NCI-H1417 (cell line): ENCODE measurements at places on chromosomes 13 and 19.

DNA sequence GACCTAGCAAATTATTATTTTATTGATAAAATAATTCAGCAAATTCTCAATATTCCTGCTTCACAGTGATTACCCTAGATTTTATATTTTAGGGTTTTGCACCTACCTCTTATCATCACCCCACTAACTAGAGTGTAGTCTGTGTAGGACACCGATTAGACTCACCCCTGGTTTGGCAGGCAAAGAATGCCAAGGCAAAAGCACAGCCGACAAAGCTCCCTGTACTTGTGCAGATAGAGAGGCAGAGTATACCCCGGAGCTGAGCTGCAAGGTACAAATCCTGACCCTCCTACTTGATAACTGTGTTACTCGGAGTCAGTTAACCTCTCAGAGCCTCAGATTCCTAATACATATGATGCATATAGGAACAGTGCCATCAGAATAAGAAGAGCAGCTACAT lies 225.7 kb downstream of the ENOX1 start:
- no peak for DNase-seq

DNA sequence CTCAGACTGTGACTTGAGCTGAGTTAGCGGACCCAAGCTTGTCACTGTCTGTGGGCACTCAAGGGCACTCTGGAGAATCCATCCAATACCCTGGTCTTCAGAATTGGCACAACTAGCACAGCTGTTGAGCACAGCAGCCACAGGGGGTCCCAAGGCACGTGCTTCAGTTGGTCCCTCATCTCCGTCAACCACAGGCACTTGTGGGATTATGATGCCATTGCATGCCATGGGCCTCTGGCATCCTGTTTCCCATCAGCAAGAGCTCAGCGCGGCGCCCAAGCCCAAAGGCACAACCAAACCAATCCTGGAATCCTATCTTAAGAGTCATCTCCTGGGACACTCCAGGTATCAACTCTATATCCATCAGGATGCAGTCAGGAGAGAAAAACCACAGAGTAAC lies 3.7 kb upstream of the B3GNT8 start:
- peak; percentile 1 for DNase-seq

- DNase-seq = no peak
Observed at GRCh38 chr13:42996584-42996983, 4.5 kb upstream of the EPSTI1 start.

DNA sequence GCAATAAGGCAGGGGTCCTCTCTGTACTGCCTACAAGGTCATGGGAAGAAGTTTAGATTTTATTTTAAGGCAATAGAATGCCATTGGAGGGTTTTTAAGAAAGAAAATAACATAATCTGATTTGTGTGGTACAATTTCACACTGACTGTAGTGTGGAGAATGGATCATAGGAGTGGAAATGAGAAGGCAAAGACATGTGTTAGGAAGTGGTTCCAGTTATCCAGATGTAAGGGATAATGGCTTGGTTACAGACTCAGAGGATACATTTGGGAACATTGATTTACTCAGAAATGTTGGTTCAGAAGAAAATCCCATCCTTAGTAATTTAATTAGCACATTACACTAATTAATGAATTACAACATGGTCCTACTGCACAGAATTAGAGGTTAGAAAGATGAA lies 788.2 kb downstream of the SLITRK5 start:
- DNase-seq = no peak

- peak; percentile 73 for DNase-seq
Observed at GRCh38 chr13:104773775-104774174, 1707.6 kb upstream of the SLC10A2 start.
